Activated CD8-positive, alpha-beta memory T cell treated with anti-CD3 and anti-CD28 coated beads, Interleukin-2, amount 50 U/mL, for 4 hours (primary cell): ENCODE measurements at places on chromosomes 7 and 10.

GRCh38 chr10:87864496-87865059, 1.2 kb downstream of the PTEN start:
- DNase-seq: no peak

DNA sequence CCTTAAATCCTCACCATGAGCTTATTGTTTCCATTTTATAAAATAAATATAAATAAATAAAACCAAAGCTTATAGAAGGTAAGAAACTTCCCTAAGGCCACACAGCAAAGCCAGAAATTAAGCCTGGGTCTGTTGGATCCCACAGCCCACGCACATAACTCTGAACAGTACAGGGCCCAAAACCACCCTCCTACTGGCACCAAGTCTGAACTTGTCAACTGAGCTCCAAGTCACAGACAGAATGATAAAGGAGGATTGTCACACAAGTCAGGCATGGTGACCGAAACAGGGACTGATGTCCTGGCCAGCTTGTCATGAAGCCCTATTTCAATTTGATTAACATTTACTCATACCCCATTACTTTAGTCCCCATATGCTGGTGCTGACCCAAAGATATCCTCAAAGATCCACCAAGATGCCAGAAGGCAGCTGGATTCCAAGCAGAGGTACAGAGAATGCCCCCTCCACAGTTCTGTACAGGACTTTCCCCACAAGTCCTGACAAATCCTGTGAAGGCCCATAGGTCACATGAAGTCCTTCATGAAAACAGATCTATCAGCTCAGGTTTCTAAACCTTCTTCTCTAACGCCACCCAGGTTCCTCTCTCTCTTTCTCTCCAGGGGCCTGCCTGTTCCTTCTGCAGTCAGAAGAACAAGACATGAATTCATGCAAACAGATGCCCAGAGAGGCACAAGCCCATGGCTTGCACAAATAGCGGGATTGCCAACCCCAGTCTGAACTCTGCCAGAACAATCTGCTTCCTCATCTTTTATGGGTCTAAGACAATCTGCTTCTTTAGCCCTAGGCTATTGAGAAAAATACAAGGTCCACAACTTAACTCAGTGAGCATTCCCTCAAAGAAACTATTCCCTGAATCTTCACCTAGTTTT, 60.9 kb downstream of the GLI3 start:
- DNase-seq: no peak

DNA sequence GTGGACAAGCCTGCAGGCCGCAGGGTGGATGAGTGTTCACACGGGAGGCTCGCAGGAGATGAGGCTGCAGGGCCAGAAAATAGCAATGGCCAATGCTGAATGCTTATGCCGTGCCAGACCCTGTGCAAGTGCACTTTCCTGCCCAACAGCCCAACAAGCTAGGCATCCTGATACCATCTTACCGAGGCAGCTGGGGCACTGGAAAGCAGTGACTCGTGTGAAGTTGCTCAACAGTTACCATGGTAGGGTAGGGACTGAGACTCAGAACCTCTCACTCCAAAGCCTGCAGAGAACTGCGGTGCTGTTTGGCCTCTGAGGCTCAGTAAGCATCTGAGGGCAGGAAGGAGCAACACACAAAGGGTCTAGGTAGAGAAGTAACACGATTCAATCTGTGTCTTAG, 43.7 kb downstream of the JAZF1 start:
- DNase-seq: no peak

GRCh38 chr7:3140834-3141233, 97.2 kb upstream of the CARD11 start:
- no peak for DNase-seq

GRCh38 chr10:60731134-60731885, 47.0 kb upstream of the CDK1 start:
- DNase-seq: no peak

DNA sequence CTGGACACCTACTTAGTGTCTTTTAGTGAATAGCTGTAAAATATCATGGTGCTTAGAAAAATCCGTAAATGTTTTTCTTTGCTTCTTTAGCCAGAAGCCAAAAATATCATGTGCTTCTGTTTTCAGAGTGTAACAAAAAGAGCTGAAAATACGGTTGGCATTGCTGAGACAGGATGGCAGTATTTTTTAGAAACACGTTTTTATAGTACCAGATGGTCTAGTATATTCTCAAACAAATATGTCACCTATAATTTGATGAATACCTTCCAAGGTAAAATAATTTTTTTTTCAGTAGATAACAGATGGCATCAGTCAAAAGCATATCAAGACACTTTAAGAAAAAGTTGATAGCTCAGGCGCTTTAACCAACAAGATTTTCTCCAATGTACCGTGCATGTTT, 326.6 kb downstream of the PHF14 start:
- DNase-seq: no peak

DNA sequence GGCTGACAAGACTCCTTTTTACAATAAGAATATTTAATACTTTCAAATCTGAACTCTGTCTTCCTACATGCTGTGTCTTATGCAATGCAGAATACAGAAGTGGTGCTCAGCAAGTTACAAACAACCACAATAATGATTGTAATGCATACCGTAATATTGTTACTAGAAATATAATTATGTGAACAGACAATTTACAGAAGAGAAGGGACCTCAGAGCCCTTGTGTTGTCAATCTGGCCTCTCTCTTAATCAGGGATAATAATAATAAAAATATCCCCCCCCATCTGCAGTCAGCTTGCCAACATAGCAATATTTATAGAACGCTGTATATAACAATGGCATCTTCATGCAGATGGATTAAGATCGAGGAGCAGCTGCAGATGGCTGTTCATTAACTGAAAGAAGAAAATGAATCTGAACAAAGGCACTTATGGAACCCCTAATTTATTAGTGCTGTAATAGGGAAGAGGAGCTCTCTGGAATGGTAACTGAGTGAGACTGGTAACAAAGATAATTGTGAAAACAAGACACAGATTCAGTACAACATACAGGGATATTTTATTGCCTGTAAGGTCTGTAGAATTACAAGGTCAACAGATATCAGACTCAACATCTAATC, 106.3 kb downstream of the TMEM26 start:
- DNase-seq: no peak

GRCh38 chr10:96978621-96979154, 146.6 kb downstream of the LCOR start:
- no peak for DNase-seq
